ENCODE measurements at places on chromosomes 12 and 14. TPM values are rescaled to one million over a fixed set of nuclear protein-coding genes. Genes with fewer than 3 reads are reported as not detected.

RBM19 gene
- total RNA-seq, result 14.6 TPM

A2ML1 gene
- total RNA-seq, result 3.4 TPM

PLCZ1 gene
- 0.33 TPM for total RNA-seq

PUS1 gene
- 5.9 TPM for total RNA-seq

TMEM119 gene
- total RNA-seq, result 12.1 TPM

GATC gene
- 38.2 TPM for total RNA-seq

PNMA1 gene
- 39.5 TPM for total RNA-seq

GNG2 gene
- 195 TPM for total RNA-seq

FAIM2 gene
- total RNA-seq, result 72.6 TPM

AREL1 gene
- 43.2 TPM for total RNA-seq

WASHC4 gene
- total RNA-seq, result 136 TPM

LRTM2 gene
- total RNA-seq, result 3.2 TPM

FAM216A gene
- 37.4 TPM for total RNA-seq

OAS2 gene
- total RNA-seq, result 4.9 TPM

GPR84 gene
- total RNA-seq, result 0.33 TPM

CCDC175 gene
- total RNA-seq, result 1.5 TPM

EXOC3L4 gene
- total RNA-seq, result 0.50 TPM

PPP2R5C gene
- total RNA-seq, result 136 TPM

TAS2R7 gene
- not detected for total RNA-seq

ZNF26 gene
- 10.9 TPM for total RNA-seq

PPFIA2 gene
- total RNA-seq, result 24.5 TPM

OASL gene
- total RNA-seq, result 0.59 TPM

SIX6 gene
- total RNA-seq, result 0.11 TPM

C14orf180 gene
- total RNA-seq, result 0.10 TPM

DIO3 gene
- total RNA-seq, result 1.3 TPM

DICER1 gene
- 66.4 TPM for total RNA-seq

GLIPR1L1 gene
- not detected for total RNA-seq

TPH2 gene
- total RNA-seq, result 0.11 TPM

USP44 gene
- 1.3 TPM for total RNA-seq

SYNDIG1L gene
- total RNA-seq, result 4.6 TPM

DPY19L2 gene
- 23.7 TPM for total RNA-seq

APEX1 gene
- total RNA-seq, result 40.8 TPM

RNU4-1 gene
- total RNA-seq, result under 0.01 TPM

PLA2G1B gene
- total RNA-seq, result 0.59 TPM

BMAL2 gene
- total RNA-seq, result 31.7 TPM

FGF23 gene
- total RNA-seq, result not detected

CNOT2 gene
- total RNA-seq, result 123 TPM
